Omental fat pad (tissue), 4 donors: ENCODE measurements at places on chromosomes 16 and 17.

GRCh38 chr16:14106457-14106856 is 35.3 kb downstream of the MRTFB start:
- DNase-seq: no peak

DNA sequence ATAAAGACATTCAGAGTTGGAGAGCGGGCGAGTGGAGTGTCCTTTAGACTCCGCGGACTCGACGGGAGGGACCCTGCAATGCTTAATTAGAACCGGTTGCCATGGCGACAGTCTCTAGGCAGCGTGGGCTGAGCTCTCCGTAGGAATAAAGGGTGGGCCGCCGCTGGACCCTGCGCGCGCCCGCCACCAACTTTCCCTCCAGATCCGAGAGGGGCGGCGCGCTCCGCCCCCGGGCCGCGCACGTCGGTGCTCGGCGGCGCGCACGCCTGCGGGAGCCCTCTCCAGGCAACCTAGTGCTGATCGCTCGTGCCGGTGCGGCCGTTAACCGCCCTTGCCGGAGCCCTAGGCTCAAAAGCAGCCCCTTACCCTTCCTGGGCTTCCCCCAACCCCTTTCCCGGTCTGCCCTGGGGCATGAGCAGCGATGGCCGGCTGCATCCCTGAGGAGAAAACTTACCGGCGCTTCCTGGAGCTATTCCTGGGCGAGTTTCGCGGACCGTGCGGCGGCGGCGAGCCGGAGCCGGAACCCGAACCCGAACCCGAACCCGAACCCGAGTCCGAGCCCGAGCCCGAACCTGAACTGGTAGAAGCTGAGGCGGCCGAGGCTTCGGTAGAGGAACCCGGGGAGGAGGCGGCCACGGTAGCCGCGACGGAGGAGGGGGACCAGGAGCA is at the start of gene PPM1E:
TSS of gene PPM1E (plus strand) at position 278 of the 669 bp plus-strand sequence.
- DNase-seq: no peak

DNA sequence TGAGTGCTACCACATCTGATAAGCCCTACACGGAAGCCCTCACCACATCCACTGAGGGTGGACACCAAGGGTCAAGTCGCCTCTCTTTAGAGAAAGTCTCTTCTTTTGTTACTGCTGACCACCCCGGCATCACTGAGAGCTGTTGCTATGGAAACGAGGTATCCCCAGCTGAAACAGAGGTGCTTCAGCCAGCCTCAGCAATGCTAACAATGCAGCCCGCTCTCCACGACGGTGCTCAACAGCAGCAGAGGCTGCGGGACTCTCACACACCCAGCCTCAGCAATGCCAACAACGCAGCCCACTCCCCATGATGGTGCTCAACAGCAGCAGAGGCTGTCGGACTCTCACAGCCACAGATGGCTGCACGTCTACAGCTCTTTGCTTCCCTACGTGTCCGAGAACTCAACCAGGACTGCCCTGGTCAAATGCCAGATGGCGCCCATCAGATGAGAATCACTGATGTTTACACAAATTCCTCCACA is 41.4 kb downstream of the VPS53 start:
- DNase-seq: no peak

- no peak for DNase-seq
Observed at GRCh38 chr16:49969091-49970030, 55.7 kb upstream of the CNEP1R1 start.

DNA sequence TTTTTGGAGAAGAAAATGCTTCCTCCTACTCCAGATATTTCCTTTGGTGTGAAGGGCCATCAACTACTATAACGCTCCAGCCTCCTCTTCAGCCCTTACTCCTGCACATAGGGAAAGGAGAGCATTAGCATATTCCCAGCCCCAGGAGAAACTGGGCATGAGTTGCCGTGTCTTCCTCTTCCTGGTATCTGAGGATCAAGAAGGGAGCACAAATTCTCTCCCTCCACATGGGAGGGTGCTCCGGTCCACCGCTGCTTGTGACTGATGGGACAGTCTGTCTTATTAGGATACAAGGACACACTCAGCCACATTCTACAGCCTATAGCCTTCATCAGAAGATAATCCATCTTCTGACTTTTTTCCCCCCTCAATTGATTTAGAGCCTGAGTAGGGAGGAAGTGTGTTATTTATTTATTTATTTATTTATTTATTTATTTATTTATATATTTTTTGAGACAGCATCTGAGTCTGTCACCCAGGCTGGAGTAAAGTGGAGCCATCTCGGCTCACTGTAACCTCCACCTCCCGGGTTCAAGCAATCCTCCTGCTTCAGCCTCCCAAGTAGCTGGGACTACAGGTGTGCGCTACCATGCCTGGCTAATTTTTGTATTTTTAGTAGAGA is 16.6 kb upstream of the CYB5B start:
- no peak for DNase-seq

DNA sequence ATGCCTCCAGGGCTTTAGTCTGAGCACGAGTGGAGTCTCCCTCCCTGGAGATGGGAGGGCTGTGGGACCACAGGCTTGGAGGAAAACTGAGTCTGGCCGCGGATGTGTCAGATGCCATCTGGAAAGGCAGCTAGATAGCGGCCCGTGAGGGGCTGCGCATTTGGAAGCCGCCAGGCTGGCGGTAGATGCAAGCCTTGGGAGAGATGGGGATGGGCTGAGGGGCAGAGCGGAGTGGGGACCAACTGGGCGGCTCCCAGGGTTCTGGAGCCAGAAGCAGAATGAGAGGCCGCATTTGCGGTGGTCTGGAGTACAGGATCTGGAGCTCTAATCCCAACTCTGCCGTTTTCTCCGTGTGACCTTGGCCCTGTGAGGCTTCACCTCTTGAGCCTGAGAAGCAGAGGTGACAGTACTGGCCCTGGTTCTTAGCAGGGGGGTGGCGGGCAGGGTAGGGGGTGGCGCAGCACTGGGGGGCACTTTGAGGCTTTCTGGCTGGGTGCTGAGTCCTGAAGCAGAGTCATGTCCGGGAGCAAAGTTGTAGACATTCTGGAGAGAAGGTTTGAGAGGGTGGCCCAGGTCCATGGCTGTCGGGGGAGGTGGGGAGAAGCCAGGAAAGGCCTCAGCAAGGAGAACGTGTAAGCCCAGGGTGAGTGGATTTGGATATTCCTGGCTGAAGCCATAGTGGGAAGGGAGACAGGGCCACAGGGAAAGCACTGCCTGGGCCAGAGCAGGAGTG is 6.7 kb downstream of the INO80E start:
- no peak for DNase-seq
